NK-92 treated with Interleukin-12 subunit alpha and Interleukin-12 subunit beta, amount 100 ng/mL, for 24 hours (cell line): ENCODE measurements at places on chromosomes 4 and X.
A peak's percentile ranks its signal among the peaks of the same experiment; 100 is the strongest.

DNA sequence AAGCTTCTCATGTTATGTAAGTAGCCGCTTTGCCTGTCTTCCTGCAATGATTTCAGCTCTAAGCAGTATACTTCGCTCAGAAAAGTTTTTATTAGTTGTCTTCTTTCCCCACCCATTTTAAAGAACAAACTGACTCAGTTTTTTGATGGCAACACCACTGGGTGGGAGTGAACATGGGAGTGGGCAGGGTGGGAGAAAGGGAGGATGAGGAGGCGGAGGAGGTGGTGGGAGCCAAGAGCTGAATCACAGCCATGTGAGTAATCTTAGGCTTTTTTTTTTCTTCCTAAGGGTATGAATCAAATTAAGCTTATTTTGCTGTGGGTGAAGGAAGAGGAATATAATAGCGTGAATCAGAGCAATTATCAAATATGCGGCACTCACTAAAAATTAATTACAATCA lies 574.3 kb upstream of the DIPK2B start:
- DNase-seq = no peak

DNA sequence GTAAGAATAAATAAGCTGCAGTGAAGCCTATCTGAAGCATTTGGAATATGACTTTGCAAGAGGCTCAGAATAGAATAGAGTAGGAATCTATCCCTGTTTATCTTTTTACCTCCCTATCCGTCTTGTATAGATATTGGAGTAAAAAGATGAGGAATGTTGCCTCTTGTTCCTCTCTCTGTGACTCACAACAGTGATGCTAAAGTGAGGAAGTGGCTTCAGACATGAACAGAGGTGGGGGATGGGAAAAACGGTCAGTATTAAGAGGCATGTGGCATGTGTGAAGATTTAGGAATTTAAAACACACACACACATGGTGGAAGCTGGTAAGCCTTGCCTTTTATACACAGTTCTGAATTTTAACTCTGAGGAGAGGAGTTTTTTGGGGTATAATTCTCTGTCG lies 3.8 kb upstream of the DCAF4L1 start:
- no peak for DNase-seq

DNA sequence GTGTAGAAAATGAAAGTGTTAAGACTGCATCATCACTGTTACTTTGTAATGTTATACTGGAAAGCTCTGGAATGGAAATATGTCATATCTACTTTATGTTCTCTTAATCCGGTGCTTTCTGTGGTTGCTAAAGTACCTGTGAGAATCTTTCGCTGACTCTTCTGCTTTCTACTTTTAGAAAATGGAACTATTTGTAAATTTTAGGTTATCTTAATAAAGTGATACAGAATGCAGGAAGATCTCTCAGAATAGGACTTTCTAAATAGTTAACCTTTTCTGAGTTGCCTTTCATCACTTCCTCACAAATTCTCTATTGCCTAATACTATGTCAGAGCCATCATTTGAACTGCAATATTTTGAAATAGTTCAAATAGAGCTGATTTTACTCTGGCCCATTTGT lies 69.3 kb downstream of the BMP2K start:
- DNase-seq = no peak

GRCh38 chrX:84108584-84108983 lies 79.4 kb downstream of the RPS6KA6 start:
- DNase-seq = no peak

- no peak for DNase-seq
Measured at GRCh38 chrX:3426552-3426951, 80.1 kb upstream of the MXRA5 start.

GRCh38 chr4:73613130-73613529 lies 7.1 kb downstream of the RASSF6 start:
- no peak for DNase-seq

DNA sequence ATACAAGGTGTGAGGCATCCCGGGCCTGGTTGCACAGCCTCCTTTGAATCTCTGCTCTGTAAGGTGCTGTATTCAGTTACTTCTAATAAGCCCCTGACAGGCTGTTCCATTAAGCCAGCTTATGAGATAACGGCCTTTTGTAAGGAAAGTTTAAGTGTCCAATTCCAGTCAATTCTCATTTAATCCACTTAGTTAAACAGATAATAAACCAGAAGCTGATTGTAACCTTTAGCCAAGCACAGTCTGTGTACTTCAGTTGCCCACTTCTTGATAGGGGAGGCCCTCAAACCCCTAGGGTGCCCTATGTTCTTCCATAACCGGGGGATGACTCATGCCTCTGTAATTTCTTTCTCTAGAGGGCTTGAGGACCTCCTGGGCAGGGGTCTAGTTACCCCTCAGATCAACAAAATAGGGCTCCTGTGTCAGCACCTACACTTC lies 63.4 kb downstream of the RASL11B start:
- no peak for DNase-seq

DNA sequence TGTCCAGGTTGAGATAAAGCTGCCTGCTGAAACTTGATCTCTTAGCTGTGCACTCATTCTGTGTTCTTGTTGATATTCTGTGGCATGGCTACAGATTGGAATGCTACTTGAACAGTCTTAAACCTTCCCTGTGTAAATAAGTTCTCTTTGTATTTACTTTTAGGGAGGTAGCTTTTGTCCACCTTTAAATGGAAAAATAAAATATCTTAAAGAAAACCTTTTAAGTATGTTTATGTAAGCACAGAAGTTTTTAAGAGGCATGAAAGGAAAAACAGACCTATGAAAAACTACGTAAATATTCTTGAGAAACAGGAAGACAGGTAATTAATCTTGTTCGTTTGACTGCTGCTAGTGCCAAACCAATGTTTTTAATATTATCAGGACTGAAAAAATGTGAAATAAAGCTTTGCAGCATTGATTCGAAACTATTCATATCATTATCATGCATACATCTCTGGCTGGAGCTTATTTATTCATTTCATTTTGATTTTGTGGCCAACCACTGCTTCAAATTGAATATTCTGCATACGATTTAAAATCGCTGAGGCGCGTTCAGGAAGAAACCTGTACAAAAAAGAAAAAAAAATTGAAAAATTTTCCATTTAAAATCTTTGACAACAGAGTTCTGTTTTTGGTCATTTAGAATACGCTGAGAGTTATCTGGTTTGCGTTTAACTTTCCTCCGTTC lies 17.8 kb downstream of the HSD17B13 start:
- DNase-seq = no peak

DNA sequence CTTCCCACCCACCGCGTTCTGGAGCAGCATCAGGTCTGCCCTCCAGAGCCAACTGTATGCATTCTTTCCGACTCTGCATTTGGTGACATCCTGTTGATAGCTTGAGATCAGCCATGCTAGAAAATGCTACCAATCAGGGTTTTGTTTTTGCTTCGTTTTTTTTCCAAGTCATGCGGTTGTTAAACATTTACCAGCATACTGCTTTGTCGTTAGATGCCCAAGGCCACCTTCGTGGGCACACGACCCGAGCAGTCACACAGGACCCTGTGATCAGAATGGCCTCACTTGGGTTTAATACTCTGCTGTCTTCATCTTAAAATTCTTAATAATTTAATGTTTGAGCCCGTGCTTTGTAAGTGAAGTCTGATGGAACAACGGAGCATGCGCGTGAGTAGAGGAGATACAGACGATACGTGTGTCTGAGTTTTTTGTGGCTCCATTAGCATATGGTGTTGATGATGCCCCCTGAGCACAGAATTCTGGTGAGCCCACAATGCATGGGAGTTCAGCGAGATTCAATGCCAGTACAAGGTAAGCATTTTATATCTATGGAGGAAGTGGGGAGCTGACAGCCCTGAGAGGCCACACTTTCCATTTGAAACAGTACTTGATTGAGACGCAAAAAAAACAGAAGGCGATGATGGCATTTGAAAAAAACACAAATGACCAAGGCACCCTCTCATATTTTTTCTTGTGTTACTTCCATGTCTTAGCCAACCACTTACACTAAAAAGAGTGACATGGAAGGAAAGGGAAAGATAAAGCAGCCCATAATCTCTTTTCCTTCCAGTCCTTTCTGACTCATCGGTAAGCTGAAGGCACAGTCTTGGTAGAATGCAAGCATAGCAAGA lies 323.6 kb downstream of the BCOR start:
- no peak for DNase-seq

- DNase-seq = no peak
Measured at GRCh38 chrX:143570782-143571181, 53.5 kb upstream of the SPANXN3 start.

DNA sequence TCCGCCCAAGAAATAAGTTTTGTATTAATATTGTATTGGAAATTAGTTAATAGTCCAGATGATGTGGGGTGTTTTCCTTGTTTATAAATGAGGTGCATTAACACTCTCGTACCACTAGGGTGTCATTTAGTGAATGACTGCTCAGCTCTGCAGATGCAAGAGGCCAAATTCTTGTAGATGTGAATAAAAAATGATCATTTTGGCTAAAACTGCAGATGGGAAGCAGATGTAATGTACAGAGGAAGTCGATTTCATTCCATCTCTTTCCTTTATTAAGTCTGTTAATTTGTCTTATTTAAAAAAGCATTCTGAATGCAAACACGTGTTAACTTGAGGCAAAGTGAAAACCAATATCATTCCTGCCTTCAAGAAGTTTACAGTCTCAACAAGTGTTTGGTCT lies 108.1 kb downstream of the DHX15 start:
- DNase-seq = no peak

DNA sequence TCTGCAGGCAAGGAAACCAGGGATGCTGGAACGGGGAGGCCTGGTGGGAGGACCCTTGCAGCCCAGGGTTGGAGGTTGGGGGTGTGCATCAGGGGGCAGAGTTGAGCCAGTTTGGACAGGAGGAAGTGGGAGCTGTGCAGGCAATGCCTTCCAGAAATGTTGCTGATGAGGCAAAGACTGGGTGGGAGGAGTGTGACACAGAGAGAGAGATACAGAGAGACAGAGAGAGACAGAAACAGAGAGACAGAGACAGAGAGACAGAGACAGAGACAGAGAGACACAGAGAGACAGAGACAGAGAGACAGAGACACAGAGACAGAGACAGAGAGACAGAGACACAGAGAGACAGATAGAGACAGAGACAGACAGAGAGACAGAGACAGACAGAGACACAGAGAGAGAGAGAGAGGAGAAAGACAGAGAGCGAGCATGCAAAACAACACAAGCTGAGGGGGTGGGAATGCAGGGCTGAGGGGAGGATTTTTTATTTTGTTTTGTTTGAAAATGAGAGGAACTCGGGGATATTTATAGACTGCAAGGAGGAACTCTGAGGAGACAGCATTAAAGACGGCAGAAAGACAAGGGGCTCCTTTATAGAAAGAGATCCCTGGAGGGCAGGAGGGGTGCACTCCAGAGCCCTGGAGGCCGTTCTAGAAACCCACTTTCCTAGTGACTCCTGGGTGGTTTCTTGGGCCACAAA lies 1.9 kb upstream of the HAUS3 start:
- DNase-seq = no peak

- no peak for DNase-seq
Measured at GRCh38 chr4:108834835-108835384, 72.1 kb upstream of the ETNPPL start.

GRCh38 chrX:41909068-41909467 lies 14.3 kb downstream of the CASK start:
- no peak for DNase-seq

GRCh38 chrX:15567886-15568616 lies 32.7 kb downstream of the ACE2 start:
- no peak for DNase-seq

GRCh38 chr4:40280586-40280985 lies 54.5 kb upstream of the CHRNA9 start:
- peak; percentile 41 for DNase-seq

GRCh38 chr4:123484291-123484926 lies 87.8 kb downstream of the SPRY1 start:
- DNase-seq = no peak

GRCh38 chrX:125709532-125709931 lies 389.9 kb downstream of the TEX13C start:
- no peak for DNase-seq

- no peak for DNase-seq
Measured at GRCh38 chr4:7132730-7133582, 59.4 kb upstream of the SORCS2 start.

DNA sequence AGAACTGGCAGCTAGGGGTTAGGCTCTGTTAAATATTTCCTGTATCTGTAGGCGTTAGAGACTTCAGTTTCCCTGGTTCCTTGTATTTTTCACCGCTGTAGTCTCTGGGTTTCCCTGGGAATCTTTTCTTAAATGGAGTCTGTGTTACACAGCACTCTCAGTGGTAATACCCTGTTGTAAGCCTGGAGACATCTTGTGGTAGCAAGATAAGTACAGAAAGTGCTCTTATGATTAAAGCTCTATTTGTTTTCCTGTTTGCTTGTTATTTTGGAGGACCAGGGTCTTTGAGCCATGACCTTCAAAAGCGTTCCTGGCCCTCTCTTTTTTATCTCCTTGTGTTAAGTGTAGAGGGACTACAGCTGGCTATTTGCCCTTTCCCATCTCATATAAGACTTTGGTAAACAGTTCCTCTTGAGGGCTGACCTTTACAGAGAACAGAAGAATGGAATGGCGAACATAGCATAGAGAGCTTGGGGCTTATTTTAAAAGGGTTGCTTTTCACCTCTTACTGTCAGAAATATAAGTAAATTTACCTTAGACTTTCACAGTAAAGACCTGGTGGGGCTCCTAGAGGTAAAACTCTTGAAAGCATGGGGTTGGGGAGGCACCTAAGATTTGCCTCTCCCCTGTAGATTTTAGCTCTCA lies 782.5 kb downstream of the FAT4 start:
- no peak for DNase-seq

DNA sequence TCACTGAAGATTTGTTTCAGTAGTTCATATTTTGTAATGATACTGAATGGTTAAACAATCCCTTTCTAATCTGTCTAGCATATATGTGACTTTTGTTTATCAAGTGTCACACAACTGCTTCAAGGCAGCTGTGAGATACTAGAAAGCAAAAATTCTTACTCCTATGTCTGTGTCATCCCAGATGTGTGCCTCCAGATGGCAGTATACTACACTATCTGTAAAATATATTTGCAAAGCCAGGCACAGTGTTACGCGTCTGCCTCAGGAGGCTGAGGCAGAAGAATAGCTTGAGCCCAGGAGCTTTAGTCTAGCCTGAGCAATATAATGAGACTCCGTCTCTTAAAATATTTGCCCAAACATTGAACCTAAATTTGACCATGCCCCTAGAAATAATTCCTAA lies 4.0 kb downstream of the NUDT10 start:
- DNase-seq = no peak

GRCh38 chrX:117138070-117138469 lies 675.3 kb upstream of the CT83 start:
- no peak for DNase-seq

GRCh38 chrX:123357941-123358340 lies 173.9 kb downstream of the GRIA3 start:
- DNase-seq = no peak

- no peak for DNase-seq
Measured at GRCh38 chr4:53804719-53805118, 213.4 kb upstream of the LNX1 start.

DNA sequence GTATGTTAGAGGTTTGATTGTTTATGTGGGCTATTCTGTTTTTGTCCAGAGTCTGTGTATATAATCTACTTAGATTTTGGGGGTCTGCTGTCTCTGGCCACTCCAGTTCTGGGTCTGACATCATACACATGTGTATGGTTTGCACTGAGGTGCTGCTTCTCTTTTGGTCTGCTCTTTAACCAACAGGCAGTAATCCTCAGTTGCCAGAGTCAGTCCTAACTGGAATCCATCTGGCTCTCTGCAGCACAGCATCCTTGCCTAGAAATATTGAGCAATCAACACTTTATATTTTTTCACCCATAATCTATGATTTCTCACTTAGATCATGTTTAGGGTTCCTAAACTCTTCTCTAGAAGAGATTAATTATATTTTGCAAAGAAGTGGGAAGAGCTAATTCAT lies 98.3 kb upstream of the SFRP2 start:
- DNase-seq = no peak

- no peak for DNase-seq
Measured at GRCh38 chrX:103613362-103613890, 5.7 kb downstream of the TCEAL3 start.

GRCh38 chrX:39760930-39761329 lies 336.8 kb downstream of the BCOR start:
- DNase-seq = no peak
